ENCODE measurements at places on chromosomes 3 and 15.

GRCh38 chr15:78508272-78508671, 895 bp downstream of the HYKK start:
- no peak for DNase-seq

DNA sequence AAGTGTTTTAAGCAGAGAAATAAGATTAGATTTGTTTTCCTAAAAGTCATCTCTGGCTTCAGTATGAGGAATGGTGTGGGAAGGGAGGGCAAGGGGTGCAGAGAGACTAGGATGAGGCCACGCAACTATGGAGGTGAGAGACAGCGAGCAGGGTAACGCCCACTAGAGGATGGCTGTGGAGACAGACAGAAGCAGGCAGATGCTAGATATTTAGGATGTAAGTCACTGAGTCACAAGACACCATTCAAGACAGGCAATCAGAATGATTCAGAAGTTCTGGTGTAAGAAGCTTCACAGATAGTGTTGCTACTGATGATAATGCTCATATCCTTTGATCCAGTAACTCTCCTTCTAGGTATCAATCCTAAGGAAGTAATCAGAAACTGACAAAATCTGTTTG, 19.1 kb downstream of the HSPBAP1 start:
- no peak for DNase-seq

DNA sequence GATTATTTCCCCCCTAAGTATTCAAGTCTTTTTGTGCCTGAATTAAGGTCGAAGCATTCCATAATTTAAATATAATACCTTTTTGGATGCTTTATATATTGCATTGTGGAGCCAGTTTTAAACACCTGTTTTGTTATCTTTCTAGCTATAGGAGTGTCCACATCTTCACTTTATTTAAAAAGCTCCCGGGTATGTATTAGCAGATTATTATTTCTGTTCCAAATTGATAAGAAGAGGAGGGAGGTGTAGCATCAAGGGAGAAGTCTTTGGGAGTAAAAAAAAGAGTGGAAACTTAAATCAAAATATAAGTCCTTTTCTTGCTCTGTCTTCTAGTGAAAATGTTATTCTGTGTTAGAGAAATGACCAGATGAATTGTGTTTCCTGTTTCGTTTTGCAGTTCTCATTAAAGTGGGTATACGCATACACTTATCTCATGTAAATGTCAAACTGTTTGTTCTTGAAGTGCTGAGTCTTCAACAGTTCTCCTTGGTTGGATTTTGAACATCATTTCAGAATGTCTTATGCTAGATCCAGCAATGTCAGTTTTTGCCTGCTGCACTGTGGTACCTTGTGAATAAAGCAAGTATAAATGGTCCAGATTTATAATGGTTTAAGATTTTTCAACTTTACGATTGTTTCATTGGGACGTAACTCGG, 105.8 kb downstream of the FNDC3B start:
- DNase-seq: no peak

DNA sequence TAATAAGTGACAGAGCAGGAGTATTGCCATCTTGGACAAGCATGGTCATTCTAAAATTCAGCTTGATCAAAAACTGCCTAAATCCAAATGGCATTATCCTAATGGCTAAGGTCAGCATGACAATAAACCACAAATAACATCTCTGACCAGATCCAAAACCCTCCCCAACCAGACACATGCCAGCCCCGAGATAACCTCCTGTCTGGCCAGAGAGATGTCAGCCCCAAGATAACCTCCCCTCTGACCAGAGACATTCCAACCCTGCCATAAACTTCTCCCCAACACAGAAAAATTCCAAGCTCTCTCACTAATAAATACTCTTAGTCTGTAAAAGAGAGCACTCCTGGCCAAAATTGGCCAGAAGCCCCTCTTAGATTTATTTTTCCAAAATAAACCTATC, 470.5 kb upstream of the UBE2E2 start:
- DNase-seq: no peak

GRCh38 chr3:105238367-105238766, 128.3 kb upstream of the ALCAM start:
- DNase-seq: no peak

GRCh38 chr3:105691053-105691452, 177.8 kb downstream of the CBLB start:
- no peak for DNase-seq

DNA sequence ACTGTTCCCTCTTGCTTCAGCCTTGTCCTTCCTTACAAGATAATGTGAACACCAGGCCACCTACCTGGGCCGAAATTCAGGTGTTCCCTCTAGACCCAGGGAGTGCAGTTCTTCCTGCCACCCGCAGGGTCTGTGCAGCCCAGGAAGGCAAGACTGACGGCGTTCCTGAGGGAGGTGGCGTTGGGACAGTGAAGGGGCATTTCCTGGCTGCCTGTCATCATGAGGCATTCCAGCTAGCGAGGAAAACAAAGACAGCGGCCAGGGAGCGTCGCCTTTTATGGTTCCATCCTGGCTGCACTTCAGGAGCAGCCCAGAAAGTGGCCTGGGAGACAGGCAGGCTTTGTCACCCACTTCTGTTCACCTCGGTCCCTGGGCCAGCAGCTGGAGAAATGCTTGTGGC, 84.8 kb upstream of the WNT5A start:
- DNase-seq: no peak
